ENCODE measurements at places on chromosomes 3 and 15.

GRCh38 chr3:127889976-127890650 is 24.9 kb upstream of the KBTBD12 start:
- peak; percentile 57 for DNase-seq

DNA sequence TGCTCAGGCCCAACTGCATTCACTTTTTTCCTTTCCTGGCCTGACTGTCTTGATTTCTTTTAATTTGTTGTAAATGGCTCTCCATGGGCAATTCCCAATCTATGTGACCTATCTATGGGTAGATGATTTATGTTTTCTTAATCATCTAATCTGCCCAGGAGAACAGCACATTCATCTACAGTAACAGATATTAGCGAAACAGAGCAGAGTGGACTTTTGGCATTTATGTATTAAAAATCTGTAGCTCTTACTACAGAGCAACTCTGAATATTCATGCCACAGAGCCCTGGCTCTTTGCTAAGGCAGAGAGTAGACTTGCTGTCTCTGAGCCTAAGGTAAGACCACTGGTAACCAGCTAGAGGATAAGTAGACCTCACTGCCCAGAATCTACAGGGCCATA is 674.9 kb upstream of the ADAMTS9 start:
- DNase-seq: no peak

DNA sequence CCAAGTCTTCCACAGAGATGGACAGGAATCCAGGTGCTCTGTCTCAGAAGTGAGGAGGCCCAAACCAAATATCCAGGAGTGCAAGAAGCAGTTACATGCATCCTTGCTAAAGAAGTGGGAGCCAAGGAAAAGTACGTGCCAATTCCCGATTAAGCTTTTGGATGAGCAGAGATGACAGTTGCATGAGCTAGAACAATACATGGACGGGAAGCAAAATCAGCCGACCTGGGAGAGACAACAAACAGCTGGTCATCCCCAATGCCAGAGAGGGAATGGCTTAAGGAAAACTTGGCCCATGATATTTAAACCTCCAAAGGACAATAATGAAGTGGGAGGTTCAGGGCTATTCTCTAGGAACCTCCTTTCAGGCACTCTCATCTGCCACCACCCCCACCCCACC is 86.0 kb upstream of the ABHD17C start:
- no peak for DNase-seq

DNA sequence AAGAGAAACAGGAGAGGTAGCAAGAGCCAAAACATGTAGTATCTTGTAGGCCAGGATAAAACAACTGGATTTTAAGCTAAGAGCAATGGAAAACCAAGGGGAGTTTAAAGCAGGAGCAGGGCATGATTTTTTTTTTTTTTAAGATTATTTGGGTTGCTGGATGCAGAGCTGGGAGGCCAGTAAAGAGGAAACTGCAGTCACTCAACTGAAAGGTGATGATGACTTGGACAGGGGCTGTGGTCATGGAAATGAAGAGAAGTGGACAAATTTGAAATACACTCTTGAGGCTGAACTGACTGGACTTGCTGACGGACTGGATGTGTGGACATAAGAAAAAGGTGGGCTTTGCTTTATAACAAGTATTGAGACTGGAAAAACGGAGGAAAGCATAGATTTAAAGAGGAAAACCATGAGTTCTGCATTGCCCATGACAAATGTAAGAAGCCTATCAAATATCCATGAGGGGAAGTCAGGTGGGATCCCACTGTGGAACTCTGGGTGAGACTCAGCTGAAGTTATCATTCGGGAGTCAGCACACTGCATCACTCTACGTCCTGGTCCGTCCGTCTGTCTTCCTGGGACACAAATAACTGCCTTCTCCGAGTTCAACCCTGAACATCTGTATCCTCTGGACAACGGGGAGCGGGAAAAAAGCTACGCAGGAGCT is 688 bp downstream of the XPC start:
- no peak for DNase-seq

DNA sequence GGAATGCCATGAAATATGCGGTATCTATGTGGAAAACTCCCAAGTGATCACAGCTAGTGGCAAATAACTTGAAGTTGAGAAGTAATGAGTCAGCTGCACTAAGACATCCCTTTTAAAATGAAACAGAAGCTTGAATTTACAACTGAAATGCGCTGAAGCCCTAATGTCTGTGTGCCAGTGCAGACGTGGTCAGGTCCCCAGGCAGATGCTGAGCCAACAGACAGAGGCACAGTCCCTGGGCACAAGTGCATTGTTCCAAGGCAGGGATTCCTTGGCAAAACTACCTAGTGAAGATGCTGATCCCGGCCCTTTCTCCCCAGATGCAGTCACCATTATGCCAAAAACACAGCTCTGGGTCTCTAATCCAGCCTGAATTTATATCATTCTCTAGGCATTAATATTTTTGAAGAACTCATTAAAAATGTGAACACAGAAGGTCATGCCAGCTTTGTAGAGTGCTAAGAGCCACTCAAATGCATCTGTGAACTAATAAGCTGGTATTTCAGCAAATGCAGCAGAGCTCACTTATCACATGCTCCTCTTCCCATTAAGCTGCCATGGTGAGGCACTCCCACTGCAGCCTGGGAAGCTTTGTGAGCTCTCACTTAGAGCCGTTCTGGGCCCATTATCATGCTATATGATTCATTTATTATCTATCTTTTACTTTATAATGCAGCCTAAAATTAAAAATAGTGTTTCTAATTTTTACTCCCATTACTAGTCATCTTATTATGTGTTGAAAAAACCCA is 200.1 kb downstream of the GABRB3 start:
- no peak for DNase-seq

DNA sequence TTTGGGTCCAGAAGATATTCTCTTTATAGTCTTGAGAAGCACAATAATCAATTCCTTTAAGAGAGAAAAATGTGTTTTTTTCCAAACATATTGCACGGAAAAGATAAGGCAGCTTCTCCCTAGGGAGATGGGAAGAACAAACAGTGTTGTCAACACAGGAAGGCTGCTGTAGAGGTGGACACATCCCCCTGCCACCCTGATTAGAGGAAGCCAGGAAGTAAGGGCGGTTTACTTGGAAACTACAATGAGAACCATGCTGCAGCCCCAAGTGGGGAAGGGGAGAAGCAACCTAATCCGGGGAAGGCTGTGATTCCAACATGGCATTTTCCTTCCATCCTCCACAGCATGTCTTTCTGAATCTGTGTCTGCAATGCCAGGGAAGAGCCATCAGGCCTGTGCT is 256.9 kb upstream of the TGFBR2 start:
- DNase-seq: no peak

GRCh38 chr3:177589911-177590381 is 392.7 kb upstream of the TBL1XR1 start:
- peak; percentile 35 for DNase-seq

DNA sequence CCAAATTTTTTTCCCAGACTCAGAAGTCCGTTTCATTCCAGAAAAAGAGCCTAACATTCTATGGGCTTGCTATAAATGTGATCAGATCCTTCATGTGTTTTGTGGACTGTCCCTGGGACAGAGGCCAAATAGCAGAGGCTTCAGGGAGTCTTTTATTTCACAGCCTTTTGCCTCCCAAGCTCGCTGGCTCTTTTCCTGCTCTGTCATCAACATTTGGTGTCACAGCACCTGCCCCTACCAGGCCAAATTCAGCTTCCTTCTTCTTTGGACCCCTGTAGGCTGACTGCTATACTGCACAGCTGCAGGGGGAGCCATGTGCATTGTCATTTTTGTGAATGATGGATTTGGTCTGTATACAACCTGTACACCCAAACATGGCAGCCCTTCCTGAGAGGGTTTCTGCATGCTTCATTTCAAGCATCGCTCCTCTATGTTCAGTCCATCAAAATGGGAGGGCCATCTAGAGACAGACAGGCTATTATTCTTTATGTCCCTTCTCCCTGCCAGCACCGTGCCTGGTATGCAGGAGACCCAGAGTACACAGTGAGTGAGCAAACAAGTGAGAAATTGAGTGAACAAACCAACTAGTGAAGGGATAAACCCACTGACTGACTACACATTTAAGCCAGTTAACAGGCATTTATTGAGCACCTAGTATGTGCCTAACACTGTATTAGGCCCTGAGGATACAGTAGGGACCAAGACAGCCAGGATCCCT is 17.9 kb upstream of the RPP14 start:
- no peak for DNase-seq

DNA sequence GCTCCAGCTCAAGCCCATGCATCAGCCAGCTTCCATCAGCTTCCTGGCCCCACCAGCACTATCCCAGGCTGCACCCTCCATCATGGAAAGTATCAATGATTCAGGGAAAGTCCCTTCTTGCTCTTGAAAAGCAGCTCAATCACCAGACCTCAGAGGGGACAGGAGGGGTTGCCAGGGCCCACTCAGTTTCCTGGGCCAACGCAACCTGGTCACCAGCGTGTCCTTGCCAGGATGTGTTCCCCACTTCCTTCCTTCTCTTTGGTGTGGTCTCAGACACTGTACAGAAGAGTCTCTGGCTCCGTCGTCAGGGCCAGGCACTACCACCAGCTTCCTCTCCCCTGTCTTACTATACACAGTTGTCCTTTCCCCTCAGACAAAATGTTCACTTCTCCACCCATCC is 3.0 kb downstream of the HDC start:
- no peak for DNase-seq

GRCh38 chr3:136712941-136713340 is 39.2 kb downstream of the STAG1 start:
- no peak for DNase-seq

DNA sequence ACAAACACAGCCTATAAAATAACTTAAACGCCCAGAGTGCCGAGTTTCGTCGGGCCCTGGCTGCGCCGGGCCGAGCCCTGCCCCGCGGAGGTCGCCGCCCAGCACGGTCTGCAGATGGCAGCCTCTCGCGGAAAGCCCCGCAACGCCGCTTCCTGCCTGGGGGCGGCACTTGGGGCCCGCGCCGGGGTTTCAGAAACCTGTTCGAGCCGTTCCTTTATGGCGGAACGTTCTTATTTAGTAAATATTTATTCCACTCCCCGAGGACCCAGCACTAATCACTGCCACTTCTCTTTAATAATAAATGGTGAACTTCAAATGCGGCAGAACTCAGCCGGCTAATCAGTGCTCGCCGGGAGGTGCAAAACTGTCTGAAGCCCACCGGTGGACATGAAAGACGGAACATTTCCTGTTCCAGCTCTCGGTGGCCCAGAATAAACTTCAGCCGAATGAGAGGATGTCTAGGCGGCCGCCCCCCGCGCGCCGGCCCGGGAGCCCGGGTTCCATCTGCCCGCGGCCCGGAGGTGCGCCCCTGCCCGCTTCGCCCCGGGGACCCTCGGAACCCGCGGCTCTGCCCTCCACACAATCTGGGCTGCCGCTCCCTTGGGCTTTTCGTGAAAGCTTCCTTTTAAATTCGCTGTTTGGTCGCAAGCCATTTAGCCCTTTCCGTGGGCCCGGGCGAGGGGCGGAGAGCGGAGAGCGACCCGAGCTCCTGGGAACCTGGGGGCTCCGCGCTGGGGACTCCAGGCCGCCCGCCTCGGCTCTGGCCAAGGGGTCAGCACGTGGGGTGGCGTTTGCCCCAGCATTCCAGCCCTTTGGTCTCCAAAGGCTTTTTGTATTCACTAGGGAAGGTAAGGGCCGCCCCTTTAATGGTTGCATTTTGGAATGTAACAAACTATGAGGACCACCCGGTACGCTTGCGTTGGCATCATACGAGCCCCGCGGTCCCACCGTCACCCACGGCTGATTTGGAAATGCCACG is 110.8 kb upstream of the ATP11B start:
- DNase-seq: peak; percentile 19

DNA sequence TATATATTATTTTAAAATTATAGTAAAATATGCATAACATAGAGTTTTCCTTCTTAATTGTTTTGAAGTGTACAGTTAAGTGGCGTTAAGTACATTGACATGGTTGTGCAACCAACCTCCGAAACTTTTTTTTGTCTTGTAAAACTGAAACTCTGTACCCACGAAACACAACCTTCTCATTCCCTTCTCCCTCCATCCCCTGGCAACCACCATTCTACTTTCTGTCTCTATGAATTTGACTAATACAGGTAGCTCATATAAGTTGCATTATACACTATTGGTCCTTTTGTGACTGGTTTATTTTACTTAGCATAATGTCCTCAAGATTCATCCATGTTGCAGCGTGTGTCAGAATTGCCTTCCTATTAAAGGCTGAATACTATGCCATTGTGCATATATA is 179.4 kb downstream of the SATB1 start:
- no peak for DNase-seq

- no peak for DNase-seq
Observed at GRCh38 chr3:66962664-66963063, 35.4 kb upstream of the KBTBD8 start.

- peak; percentile 81 for DNase-seq
Observed at GRCh38 chr15:90872486-90873184, 4.2 kb downstream of the FURIN start.

DNA sequence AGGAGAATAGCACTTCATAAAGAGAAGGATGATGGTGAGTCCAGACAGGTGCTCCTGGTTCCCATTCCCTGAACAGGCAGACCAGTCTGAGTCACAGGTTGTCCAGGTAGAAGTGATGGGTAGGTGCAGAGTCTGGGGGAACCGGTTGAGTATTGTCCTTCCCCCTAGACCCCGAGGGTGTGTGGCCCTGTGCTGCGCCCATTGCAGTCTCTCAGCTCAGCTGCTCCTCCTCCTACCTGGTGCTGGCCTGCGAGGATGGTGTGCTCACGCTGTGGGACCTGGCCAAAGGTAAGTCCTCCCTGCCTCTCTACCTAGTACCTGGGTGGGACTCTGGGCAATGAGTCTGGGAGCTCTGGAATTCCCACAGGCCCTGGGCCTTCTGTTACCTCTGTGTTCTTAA is 19.8 kb downstream of the MESP1 start:
- no peak for DNase-seq

DNA sequence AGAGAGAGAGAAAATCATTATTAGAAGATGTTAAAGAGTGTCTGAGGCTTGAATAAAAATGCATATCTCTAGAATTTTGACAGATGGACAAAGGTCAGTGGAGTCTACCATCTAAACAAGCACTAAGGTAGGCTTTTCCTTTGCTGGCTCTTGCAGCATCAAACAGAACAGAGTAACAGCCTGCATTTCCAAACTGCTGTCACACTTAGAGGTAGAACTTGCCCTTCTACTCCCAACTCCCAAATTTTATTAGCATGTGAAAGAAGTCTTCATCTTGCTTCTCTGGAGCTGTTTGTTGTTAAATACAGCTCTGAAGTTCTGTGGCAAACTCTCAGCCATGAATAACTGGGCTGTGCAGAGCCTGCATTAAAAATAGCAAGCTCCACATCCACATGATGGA is 4.1 kb upstream of the MB21D2 start:
- no peak for DNase-seq

DNA sequence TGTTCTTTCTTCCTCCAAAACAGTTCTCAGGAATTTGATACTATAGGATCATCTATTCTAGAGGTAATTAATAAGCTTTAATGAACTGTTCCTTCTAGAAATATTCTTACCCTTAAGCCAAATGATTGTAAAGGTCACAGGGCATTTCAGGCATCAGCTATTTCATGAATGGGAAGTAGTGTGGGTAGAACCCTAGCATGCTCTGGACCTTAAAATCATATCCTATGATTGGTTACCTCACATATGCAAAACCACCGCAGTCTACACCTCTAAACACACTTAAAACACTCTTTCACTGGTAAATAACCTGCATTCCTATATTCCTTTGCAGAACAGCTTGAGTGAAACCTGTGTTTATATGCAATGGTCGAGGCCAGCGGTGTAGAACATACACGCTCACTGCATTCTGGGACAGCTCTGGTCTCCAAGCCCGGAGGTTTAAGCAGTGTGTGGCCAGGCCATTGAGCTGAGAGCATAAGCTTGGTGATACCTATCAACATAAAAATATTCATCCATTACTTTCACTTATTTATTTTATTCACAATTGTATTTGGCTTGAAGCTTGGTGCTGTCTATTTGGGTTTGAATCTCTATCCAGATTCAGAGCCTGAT is 87.7 kb upstream of the RASGRP1 start:
- DNase-seq: no peak
